ENCODE measurements at places on chromosomes 16 and 17. TPM values are rescaled to one million over a fixed set of nuclear protein-coding genes. Genes with fewer than 3 reads are reported as not detected.

- no peak for DNase-seq
Observed at GRCh38 chr16:10370096-10370726, 15.7 kb upstream of the ATF7IP2 start.

GDPD1 gene
- 2.0 TPM for total RNA-seq

- DNase-seq, result no peak
Observed at GRCh38 chr17:37142294-37142896, 193.6 kb downstream of the AATF start.

DNA sequence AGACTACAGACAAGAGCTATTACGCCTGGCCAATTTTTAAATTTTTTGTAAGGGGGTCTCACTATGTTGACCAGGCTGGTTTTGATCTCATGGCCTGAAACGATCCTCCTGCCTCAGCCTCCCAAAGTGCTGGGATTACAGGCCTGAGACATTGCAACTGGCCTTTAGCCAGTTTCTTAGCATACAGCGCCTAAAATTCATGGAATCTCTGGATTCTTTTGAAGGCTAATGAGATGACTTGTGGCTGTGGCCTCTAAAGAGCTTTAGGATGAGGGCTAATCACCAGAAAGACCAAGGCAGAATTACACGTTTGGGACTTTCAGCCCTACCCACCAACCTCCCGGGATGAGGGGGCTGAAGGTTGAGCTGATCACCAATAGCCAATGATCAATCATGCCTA lies 34.6 kb downstream of the AKAP10 start:
- no peak for DNase-seq

DNA sequence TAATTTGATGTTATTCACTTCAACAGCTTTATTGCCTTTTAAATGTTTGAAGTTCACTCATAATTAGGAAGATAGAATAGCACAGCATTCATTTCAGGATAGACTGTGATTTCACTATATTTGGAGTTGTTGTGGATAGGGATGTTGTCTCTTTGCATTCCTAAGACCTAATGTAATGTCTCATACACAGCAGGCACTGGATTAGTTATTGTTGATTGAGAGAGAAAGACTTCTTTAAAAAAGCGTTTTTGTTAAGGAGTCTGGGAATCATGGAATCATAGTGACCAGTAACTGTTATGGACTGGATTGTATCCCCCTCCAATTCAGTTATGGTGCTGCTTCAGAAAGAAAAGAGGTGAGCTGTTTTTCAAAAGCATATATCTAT lies 122.0 kb downstream of the USP22 start:
- DNase-seq, result no peak

RCVRN gene
- total RNA-seq, result 0.14 TPM

DNA sequence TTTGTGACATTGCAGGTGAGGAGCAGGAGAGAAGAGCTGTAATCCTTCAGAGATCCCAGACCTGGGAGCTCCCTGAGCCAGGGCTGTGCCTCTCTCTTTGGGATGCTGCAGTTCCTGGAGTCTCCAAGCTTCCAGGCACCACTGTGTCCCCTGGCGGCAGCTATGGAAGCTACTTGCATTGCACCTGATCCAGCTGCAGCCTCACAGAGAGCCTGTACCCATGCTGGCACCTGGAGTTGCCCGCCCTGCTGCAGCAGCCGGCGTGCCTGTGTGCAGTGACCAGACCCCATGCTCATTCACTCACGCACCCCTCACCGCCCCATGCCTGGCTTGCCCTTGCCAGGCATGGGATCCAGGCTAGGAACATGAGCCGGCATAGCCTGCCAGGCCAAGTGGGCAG lies 51.8 kb upstream of the MED9 start:
- no peak for DNase-seq

CFAP97D1 gene
- total RNA-seq, result not detected

DNA sequence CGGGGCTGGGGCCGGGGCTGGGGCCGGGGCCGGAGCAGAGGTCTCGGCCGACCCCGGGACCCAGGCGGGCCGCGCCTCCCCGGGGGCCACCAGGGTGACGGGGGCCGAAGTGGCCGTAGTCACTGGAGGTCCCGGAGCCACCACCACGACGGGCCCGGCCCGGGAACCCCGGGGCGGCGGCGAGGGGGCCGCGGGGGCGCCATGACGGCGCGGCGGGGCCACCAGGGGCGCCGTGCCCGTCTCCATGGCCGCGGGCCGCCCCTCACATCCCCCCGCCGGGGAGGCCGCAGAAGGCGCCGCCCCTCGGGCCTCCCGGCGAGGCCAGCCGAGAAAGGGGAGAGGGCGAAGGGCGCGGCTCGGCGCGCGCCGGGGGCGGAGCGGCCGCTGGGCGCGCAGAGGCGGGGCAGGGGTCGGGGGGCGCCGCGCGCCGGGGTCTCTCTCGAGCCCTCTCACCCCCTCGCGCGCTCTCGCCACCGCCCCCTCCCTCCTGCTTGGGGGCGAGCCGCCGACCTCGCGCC lies 297 bp downstream of the TBC1D10B start:
- DNase-seq, result no peak

C16orf89 gene
- total RNA-seq, result 21.4 TPM

DNA sequence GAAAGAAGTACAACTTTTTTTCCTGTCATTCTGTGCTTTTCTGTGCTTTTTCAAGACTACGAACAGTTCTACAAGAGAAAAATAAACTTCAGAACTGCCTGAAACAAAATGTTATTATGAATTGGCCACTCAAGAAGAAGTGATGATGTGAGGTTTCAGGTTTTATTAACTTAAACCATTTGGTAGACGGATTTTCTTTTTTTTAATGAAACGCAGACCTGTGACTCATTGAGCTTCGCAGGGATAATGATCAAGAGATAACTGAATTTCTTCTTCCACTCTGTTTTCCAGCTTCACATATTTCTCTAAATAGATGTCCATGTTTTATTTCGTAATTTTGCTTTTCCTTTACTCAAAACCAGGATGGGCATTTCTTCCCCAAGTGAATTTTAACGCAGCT lies 32.7 kb downstream of the AIPL1 start:
- no peak for DNase-seq

DNA sequence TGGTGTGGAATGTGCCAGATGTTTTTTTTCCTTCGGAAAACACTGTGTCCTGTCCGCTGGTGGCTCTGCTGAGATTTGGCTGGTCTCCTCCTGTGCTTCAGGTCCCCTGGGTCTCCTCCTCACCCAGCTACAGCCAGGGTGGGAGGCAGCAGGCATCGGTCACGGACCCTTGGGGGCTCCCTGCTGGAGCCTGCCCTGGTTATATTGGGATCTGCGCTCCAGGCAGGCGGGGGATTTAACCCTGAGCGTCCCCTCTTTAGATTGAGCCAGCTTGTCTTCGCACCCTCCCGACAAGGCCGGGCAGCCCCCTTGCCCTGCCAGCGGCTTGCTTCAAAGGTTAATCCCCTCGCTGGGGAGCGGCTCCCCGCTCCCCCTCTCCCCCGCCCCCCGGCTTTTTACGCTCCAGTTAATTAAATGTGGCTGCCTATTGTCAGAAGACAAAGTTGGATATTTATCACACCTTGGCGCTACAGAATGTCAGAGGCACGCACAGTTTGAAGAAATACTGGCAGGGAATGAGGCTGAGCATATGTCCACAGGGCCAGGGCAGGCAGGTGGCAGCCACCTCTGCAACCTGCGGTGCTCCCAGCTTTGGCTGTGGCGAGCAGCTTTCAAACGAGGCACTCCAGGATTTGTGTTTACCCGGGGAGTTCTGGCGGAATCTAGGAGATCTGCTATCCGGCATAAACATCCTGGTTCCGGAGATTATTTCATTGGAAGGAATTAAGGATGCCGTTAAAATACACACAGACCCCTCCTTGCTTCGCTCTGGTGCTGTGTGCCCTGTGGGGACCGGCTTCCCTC lies 38.2 kb upstream of the GSE1 start:
- no peak for DNase-seq

DNA sequence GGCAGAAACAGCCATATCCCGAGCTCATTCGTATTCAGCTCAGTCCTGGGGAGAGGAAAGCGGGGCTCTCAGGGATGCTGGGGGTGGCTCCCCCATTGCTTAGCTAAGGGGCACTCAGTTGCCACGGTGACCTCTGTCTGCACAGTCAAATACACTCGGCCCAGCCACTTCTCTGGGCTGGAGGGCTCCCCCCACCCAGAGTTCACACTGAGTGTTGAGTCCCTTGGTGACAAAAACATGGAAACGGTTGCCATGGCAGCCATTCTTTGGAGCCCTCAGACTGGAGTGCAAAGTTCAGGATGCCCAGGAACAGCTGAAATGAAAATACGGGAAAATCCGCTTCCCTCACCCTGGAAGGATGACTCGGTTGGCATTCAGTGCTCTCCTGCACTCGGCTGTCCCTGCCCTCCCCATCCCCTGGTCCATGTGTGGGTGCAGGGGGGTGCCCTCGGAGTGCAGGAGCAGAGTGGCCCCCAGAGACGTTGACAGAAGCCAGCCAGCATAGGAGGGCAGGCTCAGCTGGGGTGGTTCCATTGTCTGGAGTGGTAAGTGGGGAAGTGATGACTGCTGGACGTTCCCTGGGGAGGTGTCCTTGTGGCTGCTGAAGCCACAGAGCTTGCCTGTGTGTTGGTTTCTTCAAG lies 216.5 kb downstream of the NTN1 start:
- no peak for DNase-seq

TMEM114 gene
- not detected for total RNA-seq

DNA sequence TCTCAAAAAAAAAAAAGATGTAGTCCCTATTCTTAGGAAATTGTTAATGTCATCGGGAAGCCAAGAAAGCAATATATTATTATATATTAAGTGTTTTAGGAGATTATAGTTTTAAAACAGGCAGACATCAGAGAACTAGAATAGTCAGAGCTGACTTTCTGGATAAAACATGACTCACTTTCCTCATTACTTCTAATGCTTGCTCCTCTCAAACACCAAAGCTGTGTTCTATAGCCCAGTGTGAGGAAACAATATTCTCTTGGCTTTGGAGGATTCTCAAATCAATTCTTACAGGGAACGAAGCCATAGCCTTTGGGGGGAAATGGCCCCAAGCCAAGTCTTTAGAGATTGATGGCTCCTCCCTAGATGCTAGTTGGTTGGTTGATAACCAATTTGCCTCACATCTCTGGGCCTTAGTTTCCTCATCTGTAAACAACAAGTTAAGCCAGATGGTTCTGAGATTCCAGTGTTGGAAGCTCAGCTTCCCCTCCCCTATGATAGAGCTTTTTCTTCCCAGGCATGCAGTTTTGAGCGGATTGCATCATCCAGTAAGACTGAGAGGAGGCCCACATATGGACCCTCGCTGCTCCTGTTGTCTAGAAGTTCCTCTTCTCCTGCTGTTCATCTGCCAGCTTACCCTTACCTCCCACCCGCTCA lies 12.4 kb downstream of the NMT1 start:
- DNase-seq, result no peak

DNA sequence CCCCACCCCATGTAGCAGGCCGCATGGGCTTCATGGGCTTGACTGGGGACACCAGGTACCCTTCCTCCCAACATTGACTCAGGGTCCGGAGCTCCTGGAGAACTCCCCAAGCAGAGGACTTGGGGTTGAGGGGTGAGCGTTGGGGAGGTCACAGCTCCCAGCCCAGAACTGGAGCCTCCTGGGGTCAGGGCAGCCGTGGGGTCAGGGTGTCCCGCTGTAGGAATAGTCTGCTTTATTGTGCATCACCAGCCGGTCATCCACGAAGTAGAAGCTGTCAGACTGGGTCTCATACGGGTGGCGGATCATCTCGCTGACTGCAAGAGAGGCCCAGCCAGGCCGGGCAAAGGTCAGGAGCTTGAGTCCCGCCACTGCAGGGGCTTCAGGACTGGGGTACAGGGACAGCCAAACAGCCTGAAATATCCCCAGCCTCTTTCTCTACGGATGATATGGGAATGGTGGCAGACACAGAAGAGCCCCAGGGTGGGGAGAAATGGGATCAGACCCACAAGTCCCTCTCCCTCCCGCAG lies 5.3 kb downstream of the UNC119 start:
- DNase-seq, result no peak

CCL18 gene
- total RNA-seq, result 22.8 TPM

DNA sequence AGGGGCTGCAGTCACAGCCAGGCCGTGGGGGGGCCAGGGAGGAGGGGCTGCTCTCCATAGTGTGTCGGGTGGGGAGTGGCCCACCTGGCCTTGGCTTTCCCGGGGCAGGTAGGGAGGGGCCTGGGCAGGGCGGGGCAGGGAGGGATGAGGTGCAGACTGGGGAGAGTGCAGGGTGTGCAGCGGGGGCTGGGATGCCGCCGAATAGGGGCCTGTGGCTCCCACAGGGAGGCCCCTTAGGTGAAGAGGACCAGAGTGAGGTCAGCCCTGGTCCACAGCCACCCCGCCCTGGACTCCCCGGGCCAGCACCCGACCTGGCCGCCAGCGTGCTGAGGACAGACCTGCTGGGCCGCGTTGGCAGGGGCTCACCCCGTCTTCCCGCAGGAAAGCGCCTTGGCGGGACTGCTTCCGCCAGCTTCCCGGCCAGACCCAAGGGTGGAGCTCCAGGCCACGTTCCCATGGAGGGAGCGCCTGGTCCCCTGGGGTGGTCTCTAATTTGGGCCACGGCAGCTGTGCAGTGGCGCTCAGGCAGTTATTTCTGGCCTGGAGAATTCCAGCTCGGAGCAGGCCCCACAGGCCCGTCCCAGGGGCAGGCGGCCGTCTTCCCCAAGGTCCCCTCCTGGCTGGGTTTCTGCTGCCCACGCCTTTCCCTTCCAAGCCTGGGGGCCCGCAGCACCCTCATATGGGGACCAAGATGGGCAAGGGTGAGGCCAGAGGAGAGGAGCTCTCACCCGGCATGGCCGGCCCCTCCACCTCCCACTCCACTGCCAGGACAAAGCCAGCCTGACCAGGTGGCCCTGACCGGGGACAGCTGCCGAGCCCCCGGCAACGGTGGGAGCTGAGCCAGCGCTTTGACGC lies 27.9 kb downstream of the CACNA1H start:
- DNase-seq, result no peak

GRCh38 chr16:20099375-20099774 lies 25.7 kb upstream of the GPR139 start:
- no peak for DNase-seq

- no peak for DNase-seq
Observed at GRCh38 chr17:47670064-47670463, 20.3 kb downstream of the KPNB1 start.

FSCN2 gene
- 4.2 TPM for total RNA-seq

DNA sequence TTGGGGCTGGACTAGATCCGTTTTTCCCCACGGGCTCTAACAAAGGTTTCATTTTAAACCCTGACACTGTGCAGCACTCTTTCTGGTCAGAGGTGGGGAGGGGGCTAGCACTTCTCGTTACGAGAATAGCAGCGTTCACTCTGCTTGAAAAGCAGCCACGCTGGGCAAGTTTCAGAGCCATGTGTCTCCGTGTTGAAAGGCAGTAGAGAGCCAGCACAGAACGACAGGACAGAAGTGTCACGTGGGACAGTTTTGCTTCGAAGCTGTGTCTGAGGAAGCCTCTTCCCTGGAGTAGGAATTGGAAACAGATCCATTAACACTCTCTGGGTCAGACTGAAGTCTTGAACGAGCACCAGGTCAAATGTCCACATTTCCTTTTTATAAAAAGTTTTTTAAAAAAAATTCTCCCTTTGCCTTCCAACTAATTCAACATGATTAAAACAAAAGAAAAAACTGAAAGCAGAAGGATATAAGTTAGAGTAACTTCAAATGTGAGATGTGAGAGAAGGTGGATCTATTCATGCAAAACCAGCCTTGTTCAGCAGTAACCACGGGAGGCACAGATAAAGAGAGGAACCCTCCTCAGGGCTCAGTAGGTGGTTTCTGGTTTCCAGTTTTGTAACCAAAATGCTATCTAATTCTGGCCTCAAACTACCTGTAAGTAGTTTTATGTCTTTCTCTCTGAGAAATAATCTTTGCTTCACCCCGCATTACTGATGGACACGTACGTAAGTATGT lies 65.0 kb downstream of the SMG6 start:
- DNase-seq, result no peak

PROCA1 gene
- 1.1 TPM for total RNA-seq

KATNB1 gene
- 9.0 TPM for total RNA-seq

TBC1D3H gene
- not detected for total RNA-seq

TMEM88 gene
- total RNA-seq, result 4.1 TPM
